T-helper 1 cell (primary cell): ENCODE measurements at places on chromosomes 5 and 9.

DNA sequence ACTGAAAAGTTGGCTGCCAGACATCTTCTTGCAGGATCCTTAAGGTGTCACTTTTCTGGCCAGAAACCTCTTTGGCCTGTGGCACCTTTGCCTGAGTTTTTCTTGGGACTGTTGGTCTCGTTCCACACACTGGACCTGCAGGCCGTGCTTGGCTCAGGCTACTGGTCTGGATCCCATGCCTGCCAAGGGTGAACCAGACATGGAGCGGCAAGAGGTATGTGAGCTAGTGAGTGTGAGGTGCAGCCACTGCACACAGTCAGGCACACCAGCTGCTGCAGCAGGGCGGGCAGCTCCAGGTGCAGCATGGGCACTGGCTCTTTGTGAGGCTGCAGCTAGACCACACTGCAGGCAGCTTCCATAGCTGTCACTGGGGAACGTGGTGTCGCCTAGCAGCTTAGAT lies 47.9 kb downstream of the NDUFAF2 start:
- DNase-seq, result no peak

- DNase-seq, result no peak
Measured at GRCh38 chr9:124708074-124708473, 63.0 kb downstream of the NR6A1 start.

DNA sequence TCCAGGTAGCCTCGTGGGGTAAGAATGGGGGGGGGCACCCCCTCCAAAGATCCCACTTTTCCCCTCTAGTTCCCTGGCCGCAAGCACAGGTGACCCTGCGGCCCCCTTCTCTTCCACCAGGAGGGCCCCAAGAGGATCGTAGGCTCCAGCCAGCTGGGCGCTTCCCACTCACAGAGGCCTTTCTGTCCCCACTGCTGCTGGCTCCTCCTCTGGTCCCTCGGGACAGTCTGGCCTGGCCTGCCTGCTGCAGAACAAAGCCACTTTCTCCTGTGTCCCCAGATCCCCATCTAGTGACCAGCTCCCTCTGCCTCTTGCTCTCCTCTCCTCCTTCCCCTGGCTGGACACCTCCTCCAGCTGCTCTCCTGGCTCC lies 534 bp upstream of the SAPCD2 start:
- DNase-seq, result no peak

- DNase-seq, result no peak
Measured at GRCh38 chr9:123550012-123550411, 194.0 kb downstream of the CRB2 start.

DNA sequence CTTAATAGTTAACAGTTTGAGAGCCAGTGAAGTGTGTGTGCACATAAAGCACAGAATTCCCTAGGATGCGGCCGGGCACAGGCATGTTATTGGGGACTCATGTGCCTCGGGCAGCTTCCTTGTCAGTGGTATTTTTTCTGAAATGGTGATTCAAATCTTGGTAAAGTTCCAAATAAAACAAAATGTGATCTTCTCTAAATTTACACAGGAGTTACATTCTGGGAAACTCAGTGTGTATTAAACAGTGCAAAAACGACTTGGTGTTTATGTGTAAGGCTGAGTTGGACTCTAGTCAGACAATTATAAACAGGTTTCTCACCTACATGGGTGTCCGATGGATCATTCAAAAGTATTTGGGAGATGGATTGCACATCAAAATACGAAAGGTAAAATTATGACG lies 48.9 kb downstream of the BOD1 start:
- no peak for DNase-seq

- DNase-seq, result no peak
Measured at GRCh38 chr5:175609526-175609925, 48.3 kb upstream of the HRH2 start.

GRCh38 chr5:177967221-177967887 lies 28.7 kb downstream of the PROP1 start:
- DNase-seq, result no peak

DNA sequence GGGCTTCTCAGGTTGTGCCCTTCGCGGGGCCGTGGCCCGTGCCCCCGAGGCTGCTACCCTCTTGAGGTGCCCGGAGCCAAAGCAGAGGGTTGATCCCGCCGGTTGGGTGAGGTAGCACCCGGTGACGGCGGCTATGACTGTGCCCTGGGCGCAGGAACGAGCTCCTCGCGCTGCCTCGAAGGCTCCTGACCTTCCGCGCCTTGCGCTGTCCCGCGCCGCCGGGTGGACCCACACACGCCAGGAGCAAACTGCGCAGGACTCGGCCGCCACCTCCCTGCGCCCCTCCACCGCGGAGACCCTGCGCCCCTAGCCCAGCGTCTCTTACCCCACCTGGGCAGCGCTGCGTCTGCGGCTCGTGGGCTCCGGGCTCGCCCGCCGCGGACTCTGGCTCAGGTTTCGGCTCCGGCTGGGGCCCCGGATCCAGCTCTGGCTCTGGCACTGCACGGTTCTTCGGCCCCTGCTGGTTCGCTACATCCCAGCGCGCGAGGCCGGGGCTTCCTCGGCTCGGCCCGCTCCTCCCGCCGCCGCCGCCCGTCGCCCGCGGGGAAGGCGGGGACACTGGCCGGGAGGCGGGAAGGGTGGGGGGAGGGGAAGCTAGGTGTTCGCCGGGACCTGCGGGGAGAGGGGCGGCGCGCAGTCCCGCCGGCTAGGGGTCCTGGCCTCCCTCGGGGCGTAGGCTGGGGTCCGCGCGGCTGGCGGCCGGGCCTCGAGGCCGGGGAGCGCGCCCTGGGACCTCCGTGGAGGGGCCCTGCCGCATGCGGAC lies 5.4 kb upstream of the PITX1 start:
- DNase-seq, result no peak

DNA sequence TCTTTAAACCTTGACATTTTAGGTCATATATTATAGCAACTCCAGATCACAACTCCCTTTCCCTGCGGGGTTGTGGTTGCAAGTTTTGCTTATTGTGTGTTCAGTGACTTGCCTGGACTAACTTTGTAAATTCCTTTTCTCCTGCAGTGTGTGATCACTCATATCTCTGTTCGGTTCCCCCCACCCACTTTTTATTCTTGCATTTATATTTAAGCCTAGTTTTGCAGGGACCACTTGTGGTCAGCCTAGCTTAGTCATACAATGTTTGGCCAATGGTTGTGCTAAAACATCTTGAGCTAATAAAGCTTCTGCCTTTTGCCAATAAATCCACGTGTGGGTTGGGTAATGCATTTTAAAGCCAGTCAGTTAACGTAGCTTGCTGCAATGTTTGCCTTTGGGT lies 146.5 kb upstream of the IRX4 start:
- no peak for DNase-seq

DNA sequence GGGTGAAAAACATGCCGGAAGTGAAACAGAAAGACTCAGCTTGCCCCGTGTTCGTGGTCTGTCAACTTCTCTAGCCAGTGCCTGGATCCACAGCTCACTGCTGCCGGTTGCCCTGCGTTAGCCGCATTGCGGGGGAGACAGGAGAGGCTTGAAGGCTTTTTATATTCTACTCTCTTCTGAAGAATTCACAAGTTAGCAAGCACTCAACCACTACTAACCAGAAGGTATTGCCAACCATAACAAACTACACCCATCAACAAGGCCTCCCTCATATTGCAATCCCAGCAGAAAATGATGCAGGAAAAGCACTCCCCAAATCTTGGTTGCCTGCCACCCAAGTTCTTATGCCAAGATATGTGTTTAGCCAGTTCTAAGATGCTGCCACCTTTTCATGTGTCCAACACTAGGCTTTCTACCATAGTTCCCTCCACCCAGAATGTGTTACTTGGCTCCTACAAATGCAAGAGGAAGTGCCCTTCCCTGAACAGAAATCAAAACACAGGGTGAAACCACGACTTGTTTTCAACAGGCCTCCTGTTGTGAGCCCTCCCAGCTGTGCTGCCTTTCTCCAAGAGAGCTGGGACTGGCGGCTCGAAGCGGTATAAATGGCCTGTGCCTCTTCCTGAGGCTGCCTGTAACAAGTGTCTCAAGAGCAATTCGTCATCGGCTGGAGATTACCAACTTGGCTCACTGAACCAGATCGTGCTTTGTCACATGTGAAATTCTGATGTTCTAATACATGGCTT lies 129.0 kb downstream of the SNX18 start:
- peak; percentile 93 for DNase-seq

DNA sequence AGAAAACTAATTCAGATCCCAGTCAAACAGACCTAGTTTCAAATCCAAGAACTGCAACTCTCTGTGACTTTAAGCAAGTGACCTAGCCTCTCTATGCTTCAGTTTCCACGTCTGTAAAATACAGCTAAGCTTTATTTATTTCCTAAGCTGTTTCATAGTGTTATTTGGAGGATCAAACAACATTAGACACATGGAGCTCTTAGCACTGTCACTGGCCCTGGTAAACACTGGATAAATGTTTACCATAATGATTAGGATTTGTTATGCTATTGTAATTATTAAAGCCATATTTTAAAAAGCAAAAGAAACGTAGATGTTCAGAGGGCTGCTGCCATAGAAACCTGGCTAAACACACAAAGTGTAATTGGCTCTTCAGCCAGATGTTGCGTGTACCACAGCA lies 26.6 kb upstream of the C5orf58 start:
- no peak for DNase-seq

GRCh38 chr5:68994645-68995044 lies 99.2 kb upstream of the SLC30A5 start:
- DNase-seq, result peak; percentile 14

DNA sequence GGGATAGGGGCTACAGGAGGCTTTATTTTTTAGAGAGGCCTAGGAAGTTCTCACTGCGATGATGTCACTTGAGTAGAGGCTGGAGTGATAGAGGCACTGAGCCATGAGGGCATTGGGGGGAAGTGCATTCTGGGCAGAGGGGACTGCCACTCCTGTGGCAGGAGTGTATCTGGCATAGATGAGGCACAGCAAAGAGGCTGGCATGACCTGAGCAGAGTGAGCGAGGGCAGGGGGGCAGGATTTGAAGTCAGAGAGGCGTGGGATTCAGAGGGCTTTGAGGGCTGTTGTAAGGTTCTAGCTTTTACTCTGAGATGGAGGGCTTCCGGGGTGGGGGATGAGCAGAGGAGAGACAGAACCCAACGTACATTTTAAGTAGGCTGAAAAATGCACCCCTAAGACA lies 91.9 kb upstream of the SH3PXD2B start:
- DNase-seq, result no peak

DNA sequence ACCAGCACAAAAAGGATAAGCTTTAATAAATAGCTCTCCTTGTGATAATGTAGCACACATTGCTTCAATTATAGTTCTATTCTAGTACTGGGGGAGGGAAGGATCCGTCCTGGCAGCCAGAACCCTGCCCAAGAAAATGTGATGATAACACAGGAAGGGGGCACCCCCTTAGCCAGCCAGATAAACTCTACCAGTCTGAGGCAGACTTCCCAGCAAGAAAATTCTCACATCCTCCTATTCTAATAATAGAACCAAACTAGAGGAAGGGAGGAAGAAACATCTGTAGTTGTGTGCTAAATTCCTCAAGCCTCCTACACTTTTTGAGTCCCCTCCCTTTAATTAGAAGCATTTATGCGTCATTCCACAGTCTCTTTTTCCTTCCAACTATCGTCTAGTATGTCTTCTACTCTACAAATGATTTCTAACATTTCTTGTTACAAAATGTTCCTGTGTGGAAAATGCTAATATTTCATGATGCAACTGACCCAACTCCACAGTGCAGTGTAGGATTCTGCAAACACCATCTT lies 261.0 kb downstream of the SEMA5A start:
- no peak for DNase-seq

DNA sequence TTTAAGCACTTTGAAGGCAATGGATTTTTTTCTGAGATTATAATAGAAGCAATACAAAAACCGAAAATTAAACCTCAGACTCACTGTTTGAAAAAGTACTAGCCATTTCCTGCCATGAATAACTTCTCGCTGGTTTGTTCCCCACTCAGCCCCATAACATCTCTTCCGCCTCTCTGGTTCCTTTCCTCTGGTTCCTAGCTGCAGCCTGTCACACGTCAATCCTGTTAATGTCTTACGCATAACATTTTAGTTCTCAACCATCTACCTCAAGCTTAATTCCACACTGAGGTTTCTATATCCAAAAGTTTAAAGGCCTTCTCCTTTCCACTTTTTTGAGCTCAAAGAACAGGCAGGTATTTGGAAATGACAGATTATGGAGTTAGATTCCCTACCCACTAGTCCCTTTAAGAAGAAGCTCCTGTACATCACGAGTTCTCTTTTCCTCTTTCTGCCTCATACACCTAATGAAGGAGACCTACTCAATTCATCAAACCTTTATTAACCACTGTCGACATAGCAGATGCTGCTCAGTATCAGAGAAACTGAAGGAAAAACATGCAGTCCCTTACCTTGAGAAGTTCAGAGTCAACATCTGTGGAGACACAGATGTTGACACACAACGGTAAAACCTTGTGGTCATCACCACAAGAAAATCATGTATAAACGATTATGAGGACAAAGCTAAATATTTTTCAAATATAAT lies 243.0 kb upstream of the PTGER4 start:
- DNase-seq, result no peak

DNA sequence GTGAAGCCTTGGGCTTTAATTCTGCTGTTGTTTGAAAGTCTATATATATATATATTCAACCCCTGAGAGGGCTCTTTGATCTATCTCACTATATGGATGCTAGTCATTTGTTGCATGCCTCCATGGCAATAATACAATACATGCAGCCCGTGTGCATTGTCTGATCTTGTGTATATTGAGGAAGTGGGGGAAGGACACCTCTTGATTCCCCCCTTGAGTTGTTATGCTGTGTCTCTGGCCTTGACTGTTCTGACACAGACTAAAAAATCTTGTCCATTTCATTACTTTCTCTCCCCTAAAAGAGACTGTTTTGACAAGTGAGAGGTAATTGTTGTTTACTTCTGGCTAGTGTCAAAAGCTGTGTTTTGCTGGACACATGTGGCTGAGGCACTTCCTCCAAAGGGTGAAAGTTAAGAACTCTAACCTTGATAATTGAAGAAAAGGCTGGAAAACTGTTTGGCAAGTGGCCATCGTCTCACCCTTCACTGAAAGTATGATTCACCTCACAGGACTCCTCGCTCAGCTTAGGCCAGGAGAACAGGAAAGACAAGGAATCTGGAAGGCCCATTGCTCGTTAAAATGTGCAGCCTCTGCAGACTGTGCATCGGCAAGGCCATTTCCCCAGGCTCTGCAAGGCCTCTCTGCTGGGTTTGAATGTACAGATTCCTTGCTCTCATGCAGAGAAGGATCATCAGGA lies 304.0 kb downstream of the PRELID2 start:
- DNase-seq, result no peak

DNA sequence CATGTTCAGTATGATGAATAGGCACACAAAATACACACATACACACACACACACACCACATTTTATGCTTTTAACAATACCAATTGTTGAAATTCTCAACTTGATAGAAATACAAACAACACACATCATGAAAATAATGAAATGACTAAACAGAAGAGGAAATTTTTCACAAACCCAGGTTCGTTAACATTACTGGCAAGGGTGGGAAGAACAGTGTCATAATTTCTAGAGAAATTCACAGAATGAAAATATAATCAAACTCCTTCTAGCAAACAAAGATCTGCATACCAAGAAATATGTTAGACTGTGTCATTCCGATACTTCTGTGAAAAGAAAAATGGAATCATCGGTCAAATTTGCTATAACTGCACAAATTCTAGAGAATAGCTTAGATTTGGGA lies 41.9 kb downstream of the ST8SIA4 start:
- no peak for DNase-seq

- peak; percentile 39 for DNase-seq
Measured at GRCh38 chr9:97386733-97387503, 25.0 kb upstream of the TDRD7 start.
